ENCODE measurements at places on chromosomes 5 and 9.

DNA sequence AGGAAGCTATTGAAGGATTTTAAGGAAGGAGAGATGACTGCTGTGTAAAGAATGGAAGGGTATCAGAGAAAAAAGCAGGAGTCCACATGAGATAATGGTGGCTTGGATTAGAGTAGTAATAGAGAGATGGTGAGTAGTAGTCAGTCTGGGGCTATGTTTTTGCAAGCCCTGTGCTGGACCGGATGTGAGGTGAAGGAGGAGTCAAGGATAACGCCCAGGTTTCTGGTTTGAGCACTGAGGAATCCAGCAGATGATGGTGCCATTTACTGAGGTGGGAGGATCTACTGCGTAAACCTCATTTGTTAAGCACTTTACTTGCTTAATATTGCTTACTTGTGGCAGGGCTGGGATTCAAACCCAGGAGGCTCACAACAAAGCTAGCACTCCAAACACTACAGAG lies 1.1 kb downstream of the TIGD6 start:
- no peak for DNase-seq

DNA sequence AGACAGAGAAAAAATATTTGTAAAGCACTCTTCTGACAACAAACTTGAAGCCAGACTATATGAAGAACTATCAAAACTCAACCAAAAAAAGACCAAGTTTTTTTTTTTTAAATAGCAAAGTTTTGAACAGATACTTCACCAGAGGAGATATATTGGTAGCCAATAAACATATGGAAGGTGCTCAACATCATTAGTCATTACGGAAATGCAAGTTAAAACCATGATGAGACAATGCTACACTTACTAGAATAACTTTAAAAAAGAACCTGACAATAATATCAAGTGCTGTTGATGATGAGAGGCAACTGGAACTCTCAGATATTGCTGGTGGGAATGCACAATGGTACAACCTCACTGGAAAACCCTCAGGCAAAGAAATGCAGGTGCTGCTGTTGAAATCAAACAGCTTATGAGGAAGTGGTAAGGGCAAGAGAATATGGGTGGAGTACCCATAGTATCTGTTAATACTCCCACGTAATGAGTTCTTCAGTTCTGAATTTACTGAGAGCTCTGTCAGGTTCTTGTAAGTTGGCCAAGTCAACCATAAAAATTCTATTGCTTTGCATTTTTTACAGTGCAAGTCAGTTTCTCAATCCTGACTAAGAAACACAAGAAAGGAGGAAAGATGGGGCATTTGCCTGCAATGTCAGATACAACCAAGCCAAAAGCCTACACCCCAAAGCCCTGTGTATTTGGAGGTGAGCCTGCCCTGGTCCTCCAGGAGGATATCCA lies 87.3 kb upstream of the GNAQ start:
- peak; percentile 77 for DNase-seq

DNA sequence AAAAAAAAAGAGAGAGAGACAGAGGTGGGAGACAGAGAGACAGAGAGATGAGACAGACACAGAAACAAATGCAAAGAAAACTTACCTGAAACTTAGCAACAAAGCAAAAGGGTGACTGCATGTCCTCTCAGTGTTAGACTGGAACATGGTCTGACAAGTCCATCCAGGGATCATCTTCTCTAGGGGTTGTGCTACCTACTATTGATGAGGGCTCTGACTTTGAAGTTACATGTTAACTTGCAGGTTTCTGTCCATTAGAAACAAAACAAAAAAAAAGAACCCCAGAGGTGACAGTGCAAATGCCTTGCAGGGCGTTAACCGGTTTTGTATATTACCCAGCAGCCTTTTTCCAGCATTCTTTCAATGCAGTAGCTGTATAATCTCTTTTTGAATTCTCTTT lies 13.6 kb upstream of the SPARC start:
- DNase-seq, result no peak

GRCh38 chr5:117692606-117693005 lies 1118.0 kb upstream of the SEMA6A start:
- DNase-seq, result no peak

GRCh38 chr9:9563817-9564216 lies 1049.0 kb downstream of the PTPRD start:
- no peak for DNase-seq

GRCh38 chr5:9149988-9150387 lies 395.9 kb downstream of the SEMA5A start:
- DNase-seq, result peak; percentile 41

- DNase-seq, result no peak
These were observed 759.6 kb downstream of the MTRR start for GRCh38 chr5:8628521-8628920.

- no peak for DNase-seq
These were observed 559.0 kb upstream of the FTMT start for GRCh38 chr5:121292664-121293063.

DNA sequence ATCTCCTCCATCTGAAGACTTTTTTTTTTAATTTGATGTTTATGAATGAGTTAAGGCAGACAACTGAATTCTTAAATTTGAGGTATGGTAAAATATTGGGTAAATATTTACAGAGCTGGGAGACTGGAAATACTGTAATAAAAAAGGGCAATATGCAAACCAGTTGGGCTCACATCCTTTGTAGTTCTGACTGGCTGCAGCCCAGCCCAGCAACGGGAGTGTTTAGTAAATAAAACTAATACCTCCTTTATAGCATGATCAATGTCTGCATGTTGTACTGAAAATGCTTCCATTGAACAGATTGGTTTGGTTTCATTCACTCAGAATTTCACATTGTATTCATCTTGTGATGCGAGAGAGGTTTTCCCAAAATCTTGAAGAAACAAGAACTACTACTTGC lies 365.0 kb downstream of the DMRT2 start:
- no peak for DNase-seq

GRCh38 chr9:117523531-117524153 lies 108.8 kb upstream of the ASTN2 start:
- DNase-seq, result no peak

DNA sequence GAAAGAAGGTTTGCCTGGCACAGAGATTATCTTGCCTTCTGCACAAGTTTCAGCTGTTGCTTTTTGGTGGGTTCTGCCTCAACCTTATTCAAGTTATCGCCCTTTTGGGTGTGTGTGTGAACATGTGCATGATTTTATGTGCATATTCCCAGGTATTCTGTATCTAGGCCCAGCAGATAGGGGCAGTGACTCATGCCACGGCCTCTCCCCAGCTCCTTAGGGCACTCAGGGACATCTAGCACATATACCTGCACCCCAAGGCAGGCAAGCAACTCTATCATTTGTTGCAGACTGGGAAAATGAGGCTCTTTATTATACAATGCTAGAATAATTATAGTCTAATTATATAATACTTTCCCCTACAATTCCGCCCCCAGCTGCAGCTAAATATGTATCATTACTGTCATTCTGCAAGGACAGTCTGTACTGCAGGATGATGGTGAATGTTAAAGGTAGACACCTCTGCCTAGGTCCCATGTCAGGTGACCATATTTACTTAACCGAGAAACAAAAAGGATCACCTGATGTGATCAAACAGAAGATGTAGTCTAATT lies 128.9 kb downstream of the PDE8B start:
- DNase-seq, result no peak

GRCh38 chr9:120856700-120857099 lies 14.0 kb upstream of the PSMD5 start:
- no peak for DNase-seq

- no peak for DNase-seq
These were observed 52.9 kb upstream of the PTGER4 start for GRCh38 chr5:40626801-40627200.

DNA sequence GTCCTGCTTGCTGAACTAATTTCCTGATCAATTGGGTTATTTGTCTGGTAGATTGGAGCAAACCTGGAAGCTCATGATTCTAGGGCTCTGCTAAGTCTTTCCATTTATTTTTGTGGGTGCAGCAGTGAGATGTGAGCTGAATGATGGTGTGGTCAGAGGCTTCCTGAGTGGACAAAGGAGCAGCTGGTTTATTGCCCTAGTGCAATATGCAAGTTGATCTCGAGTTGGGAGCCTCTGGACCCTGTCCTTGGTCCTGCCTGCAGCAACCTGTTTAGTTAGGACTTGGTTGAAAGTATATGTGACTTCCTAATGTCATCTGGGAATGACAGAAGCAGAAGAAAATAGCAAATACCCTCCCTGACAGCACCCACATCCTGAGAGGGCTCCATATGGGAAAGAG lies 4.2 kb upstream of the UNC5A start:
- DNase-seq, result peak; percentile 26

DNA sequence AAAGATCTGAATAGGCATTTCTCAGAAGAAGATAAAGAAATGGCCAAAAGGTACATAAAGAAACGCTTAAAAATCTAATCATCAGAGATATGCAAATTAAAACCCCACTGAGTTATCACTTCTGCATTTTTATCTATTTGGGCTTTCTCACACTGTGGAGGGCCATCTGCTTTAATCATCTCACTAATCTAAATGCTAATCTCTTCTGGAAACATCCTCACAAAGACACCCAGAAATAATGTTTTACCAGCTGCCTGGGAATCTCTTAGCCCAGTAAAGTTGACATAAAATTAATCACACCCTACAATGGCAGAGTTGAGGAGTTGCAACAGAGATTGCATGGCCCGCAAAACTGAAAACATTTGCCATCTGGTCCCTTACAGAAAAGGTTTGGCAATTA lies 407.9 kb upstream of the CYLC2 start:
- DNase-seq, result no peak

- DNase-seq, result no peak
These were observed 11.7 kb downstream of the BICD2 start for GRCh38 chr9:92752812-92753404.

DNA sequence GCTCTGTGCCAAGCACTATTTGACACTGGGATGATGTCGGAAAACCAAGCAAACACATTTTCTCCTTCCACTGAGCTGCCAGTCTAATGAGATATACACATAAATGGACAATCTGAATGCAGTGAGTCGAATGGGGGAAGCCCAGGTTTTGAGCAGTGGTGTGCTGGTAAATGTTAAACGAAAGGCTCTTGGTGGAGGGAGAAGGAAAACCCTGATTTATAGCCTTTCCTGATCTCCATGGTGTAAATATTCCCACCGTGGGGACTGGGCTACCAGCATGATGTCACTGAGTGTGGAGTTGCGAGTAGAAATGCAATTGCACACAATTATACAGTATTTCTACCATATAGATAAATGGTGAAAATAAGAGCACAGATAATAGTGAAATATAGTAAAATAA lies 5.0 kb upstream of the GSN start:
- DNase-seq, result no peak

DNA sequence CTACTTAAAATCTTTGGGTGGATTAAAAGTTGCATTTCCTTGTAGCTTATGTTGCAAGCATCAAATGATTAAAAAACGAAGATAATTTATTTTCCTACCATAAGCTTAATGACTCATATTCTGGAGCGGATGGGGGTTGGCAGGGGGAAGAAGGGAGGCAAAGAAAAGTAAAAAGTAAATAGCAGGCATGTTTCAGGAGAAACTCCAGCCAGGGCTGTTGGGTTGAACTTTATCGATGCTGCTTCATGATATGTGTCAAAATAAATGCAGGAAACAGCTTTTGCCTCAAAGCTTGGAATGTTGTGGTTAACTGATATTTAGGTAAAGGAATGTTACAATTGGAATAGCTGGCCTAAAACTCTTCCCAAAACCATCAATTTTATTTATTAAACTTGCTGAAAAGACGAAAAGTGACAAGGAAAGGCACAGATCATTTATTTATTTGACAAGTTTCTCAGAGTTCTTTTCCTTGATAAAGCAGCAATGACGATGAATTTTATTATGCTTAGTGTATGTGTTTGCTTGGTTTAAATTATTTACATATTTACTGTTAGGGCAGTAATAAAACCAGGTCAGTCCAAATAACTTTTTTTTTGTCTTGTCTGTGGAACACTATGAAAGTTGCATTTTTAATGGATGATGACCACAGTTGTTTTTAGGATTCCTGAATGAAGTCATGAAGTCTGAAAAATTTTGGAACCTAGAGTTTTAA lies 177.9 kb downstream of the PCSK1 start:
- peak; percentile 97 for DNase-seq

- DNase-seq, result no peak
These were observed 4.0 kb downstream of the TSTD2 start for GRCh38 chr9:97629156-97629555.
